ENCODE measurements at places on chromosomes 2 and 18. TPM values are rescaled to one million over a fixed set of nuclear protein-coding genes. Genes with fewer than 3 reads are reported as not detected.

The CYP26B1 gene
- total RNA-seq, result 3.8 TPM

The ALLC gene
- total RNA-seq, result not detected

DNA sequence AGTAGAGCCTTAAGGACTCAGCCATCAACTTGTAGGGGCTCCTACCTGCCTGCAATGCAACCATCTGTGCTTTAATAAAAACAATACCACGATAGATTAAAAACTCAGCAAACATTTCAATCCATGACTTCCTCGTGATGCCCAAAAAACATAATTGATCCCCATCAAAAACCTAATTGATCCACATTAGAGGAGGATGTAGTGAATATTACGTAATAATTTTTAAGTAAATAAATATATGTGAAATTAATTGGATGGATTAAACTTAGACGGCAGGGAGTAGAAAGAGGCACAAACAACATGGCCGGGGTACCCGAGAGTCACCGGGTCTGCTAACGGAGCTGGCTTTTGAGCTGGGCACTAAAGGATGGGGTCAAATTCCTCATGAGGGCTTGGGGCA is 87.3 kb downstream of the ARL4C start:
- H3K4me3 ChIP-seq, result no peak overlapping the region
- DNase-seq, result no peak

DNA sequence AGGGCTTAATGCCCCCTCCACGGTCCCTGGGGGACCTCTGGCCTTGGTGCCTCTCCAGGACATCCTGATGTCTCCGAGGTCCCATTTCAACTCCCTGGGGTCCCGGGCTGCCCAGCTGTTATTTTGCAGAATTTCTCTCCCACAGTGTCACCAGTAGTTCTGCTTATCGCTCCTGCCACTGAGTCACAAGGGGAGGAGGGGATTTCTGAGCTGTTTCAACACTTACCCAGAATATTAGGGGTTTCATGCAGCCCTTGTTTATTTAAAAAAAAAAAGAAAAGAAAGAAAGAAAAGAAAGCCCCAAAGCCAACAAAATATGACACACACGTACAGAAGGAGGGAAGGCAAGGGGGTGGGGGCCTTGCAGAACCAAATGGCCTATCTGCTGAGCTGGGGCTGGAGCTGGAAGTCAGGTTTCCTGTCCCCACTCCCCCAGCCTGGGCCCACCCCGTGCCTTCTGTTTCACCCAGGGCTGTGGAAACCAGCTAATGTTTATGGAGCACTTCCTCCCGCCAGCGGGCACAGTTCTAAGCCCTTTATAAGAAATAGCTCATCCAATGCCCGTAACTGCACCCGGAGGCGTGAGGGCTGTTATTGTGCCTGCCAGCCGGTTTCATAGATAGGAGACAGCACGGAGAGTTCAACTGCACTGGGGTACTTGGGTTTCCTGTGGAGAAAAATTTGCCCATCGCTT is 8.4 kb upstream of the ARID5A start:
- peak overlapping the region; percentile 61 for H3K4me3 ChIP-seq
- H3K27ac ChIP-seq, result peak overlapping the region; percentile 86
- peak; percentile 73 for DNase-seq
- no peaks in the 10 kb centered on the region for H3K27me3 ChIP-seq
- no peaks in the 10 kb centered on the region for H3K36me3 ChIP-seq

DNA sequence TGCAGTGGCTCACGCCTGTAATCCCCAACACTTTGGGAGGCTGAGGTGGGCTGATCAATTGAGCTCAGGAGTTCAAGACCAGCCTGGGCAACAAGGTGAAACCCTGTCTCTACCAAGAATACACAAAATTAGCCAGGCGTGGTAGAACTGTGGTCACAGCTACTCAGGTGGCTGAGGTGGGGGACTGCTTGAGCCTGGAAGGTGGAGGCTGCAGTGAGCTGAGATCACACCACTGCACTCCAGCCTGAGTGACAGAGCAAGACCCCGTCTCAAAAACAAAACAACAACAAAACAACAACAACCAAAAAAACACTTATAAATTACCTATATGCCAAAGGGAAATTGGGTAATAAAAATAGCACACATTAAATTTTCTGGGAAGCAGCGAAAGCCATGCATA is 141.6 kb downstream of the HDAC4 start:
- peak overlapping the region; percentile 48 for H3K27ac ChIP-seq
- H3K36me3 ChIP-seq, result no peaks in the 10 kb centered on the region
- no peak overlapping the region for H3K4me3 ChIP-seq
- DNase-seq, result no peak
- H3K4me1 ChIP-seq, result peaks cover 25% of the 10 kb centered on the region

The SLC1A4 gene
- 12.2 TPM for total RNA-seq

DNA sequence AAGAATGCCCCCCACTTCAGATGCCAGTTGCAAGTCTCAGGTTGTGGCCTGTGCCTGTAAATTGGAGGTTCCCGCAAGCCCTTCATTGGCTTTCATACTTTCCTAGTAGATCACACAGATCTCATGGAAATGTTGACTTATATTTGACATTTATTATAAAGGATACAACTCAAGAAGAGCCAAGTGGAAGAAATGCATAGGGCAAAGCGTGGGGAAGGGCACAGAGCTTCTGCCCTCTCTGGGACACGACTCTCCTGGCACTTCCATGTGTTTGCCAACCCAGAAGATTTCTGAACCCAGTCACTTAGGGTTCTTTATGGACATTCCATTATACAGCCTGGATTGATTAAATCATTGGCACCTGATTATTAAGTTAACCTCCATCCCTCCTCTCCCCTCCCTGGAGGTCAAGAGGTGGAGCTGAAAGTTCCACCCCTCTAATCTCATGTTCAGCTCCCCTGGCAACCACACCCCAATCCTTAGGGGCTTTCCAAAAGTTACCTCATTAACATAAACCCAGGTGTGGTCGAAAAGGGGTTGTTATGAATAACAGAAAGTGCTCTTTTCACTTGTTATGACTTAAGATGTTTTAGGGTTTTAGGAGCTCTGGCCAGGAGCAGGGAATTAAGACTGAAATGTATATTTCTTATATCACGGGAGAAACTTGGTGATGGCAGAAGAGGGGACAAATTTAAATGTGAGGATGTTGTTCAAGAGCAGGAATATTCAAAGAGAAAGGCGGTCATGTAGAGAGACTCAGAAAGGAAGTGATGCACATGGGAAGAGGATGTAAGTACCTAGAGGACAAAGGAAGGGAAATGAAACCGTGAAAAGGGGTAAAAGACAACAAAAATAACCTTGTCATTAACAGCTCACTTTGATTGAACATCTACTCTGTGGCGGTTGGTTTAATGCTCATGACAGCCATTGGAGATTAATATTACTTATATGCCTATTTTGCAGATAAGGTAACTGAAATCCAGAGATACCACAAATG is 31.8 kb downstream of the SP100 start:
- DNase-seq, result no peak
- H3K36me3 ChIP-seq, result peaks cover 92% of the 10 kb centered on the region
- no peak overlapping the region for H3K27ac ChIP-seq

DNA sequence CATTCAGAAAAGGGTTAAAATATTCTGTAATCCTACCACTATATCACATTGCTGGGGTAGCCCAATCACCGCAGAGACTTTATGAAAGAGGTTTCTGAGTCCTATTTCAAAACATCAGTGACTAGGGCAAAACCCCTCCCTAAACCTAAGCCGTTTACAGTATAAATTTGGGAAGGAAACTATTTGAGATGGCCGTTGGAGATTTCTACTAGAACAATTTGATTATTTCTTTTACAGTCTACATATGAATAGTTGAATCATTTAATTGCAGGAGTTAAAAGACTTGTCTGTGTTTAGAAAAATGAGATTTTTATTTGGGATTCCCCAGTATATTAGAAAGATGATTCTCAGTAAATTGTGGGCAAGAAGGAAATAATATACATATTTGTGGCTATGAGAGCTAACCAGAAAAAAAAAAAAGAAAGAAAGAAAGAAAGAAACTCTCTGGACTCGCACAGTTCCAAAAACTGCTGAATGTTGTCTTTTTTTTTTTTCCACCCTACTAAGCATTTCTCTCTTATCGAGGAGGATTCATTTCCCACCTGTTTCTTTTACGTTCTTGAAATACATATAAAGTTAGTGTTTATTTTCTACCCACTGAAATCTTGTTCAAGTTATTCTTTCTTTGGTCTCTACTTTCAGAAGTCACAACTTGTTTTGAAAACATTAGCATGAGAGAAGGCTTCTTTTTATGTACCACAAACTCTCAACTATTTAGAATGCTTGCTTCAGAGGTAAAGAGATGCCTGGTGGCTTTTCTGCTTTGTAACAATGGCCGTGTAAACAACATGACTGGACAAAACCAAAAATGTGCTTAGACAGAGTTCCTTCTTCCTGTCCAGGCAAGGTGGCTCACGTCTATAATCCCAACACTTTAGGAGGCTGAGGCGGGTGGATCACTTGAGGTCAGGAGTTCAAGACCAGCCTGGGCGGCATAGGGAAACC is 65.9 kb downstream of the BCL2 start:
- H3K36me3 ChIP-seq, result no peaks in the 10 kb centered on the region
- peak overlapping the region; percentile 26 for H3K27ac ChIP-seq
- H3K27me3 ChIP-seq, result no peaks in the 10 kb centered on the region
- peaks cover 4% of the 10 kb centered on the region for H3K4me1 ChIP-seq

DNA sequence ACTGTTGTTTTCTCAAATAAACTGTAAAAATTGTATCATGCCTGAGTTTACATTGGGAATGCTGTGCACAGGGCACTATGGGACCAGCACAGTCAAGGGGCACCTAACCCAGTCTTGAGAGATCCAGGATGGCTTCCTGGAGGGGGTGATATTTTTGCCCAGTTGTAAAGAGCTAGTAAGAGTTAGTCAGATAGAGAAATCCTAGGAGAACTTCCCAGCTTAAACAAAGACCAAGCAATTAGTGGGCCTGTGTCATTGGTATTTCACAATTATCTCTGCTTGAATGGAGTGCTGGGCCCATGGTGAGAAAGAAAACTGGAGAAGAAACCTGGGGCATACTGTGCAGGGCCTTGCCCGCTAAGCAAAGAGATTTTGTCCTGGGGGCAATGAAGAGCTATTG is 12.2 kb downstream of the XDH start:
- no peaks in the 10 kb centered on the region for H3K4me1 ChIP-seq

The TUBA3E gene
- total RNA-seq, result not detected

DNA sequence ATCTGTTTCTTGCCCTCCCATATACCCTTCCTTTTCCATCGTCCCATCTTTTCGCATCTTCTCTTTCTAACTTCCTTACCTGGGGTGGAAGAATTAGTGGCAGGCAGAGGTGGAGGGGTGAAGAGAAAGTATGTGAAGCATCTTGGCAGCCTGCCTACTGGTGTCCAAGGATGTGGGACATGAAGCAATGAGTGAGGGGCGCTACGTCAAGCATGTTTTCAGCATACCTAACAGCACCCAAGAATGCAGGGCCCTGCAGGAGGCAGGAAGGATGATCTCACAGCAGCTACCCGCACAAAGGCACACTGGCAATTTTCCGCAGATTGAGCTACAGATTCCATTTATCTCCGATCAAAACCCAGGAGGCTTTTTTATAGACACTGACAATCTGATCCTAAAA is 42.2 kb downstream of the METTL4 start:
- H3K27me3 ChIP-seq, result no peaks in the 10 kb centered on the region
- DNase-seq, result no peak
- H3K27ac ChIP-seq, result no peak overlapping the region
- H3K4me3 ChIP-seq, result no peak overlapping the region

The PROKR1 gene
- total RNA-seq, result not detected

GRCh38 chr18:48612917-48613316 is 74.1 kb downstream of the CTIF start:
- H3K27me3 ChIP-seq, result no peaks in the 10 kb centered on the region
- no peaks in the 10 kb centered on the region for H3K36me3 ChIP-seq
- peak overlapping the region; percentile 58 for H3K27ac ChIP-seq
- H3K4me3 ChIP-seq, result no peak overlapping the region

DNA sequence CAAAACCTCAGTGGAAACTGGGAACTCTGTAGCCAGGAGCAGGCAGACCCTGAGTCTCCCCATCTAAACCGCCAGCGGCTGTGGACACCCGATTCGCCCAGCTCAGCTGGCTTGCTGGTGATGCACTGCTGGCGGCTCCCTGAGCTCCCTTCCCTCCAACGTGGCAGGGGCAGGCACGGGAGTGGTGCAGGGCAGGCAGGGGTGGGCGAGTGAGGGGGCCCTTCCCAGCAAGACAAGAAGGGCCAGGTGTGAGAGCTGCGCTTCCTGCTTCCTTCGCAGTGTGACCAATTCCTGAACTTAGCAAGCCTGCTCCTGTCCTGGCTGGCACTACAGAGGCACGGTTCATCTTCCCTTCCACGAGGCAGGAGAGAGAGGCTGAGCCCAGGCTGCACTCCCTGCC is 12.3 kb upstream of the SEMA4C start:
- H3K27me3 ChIP-seq, result no peaks in the 10 kb centered on the region
- peaks cover 21% of the 10 kb centered on the region for H3K4me1 ChIP-seq
- no peak overlapping the region for H3K27ac ChIP-seq
- DNase-seq, result no peak
- no peak overlapping the region for H3K4me3 ChIP-seq

The NT5C1B gene
- total RNA-seq, result not detected

The UPP2 gene
- total RNA-seq, result not detected
